ENCODE measurements at places on chromosomes 12 and 14. TPM values are rescaled to one million over a fixed set of nuclear protein-coding genes. Genes with fewer than 3 reads are reported as not detected.

ST8SIA1 gene
- 9.1 TPM for total RNA-seq

TMEM233 gene
- total RNA-seq = 0.47 TPM

GAPDH gene
- total RNA-seq = 766 TPM

RERG gene
- 9.0 TPM for total RNA-seq

KRT1 gene
- total RNA-seq = 1.3 TPM

APOLD1 gene
- total RNA-seq = 11.0 TPM

MAPKAPK5 gene
- total RNA-seq = 39.4 TPM

TMEM132D gene
- 0.06 TPM for total RNA-seq

KRT86 gene
- 0.74 TPM for total RNA-seq

SLC16A7 gene
- 13.3 TPM for total RNA-seq

RPS6KA5 gene
- 11.3 TPM for total RNA-seq

WSCD2 gene
- total RNA-seq = 0.89 TPM

PTGER2 gene
- total RNA-seq = 6.2 TPM

NUDT4 gene
- total RNA-seq = 56.8 TPM

TOMM20L gene
- not detected for total RNA-seq

ADCY4 gene
- 42.7 TPM for total RNA-seq

Data from lower lobe of right lung (tissue), 2 donors.